ENCODE measurements at places on chromosomes 12 and 14.

- no peak for DNase-seq
These were observed 28.0 kb downstream of the DAO start for GRCh38 chr12:108907839-108908351.

GRCh38 chr14:58104808-58105207, 47.2 kb downstream of the ARMH4 start:
- no peak for DNase-seq

DNA sequence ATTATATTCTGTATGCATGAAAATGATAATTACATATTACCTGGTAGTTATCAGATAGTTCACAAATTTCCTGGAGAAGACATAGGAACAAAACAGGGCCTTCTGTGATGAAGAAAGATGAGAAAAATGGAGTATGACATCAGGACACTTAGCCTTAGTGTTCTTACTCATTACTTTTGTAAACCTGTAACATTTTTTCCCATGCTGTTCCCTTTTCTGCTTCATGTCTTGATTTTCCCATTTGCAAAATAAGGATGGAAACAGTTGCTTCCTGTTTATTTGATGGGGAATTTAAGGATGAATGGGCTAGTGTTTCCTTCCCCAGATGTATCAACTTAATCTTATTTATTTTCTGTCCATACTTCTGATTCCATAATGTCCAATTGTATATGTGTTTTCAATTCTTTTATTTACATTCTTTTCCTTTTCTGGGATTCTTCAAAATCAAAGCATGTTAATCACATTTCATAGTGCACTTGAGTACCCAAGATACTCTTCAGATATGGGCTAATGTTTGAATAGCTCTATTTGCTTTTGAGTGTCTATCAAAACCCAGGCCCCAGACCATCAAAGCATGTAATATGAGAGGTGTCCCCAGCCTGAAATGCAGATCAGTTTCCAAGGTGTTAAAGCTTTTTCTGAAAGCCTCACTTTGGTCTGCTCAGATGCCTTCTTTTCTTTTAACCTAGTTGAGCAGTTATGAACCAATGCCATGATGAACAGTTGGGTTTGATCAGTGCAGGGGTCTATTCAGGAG, 260.5 kb downstream of the RAD51B start:
- DNase-seq, result no peak

DNA sequence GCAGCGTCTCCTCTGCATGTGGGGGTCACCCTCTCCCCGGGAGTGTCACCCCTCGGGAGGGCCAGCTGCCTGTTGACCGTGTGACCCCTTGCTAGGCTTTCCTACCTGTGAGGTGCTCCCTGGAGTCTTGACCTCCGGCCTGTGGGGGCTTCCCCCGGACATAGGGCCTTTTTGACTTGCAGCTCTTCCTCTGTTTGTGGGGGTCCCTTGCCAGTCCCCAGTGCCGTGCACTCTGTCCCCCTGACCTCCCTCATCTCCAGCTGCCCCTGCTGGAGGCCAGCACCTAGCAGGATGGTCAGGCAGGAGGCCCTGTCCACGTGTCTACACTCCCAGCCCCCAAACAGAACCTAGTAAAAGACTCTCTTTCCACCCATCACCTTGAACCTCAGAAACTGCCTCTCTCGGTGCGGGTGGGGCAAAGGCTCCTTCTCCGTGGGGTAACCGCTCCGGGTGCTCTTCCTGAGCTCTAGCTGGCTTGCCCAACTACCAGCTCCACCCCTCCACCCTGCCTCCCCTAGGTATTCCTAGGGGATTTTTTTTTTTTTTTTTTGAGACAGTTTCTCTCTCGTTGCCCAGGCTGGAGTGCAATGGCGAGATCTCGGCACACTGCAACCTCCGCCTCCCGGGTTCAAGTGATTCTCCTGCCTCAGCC, 810 bp downstream of the AACS start:
- no peak for DNase-seq

GRCh38 chr14:100901391-100902183, 1.9 kb downstream of the RTL1 start:
- peak; percentile 5 for DNase-seq

- DNase-seq, result no peak
These were observed 42.8 kb downstream of the RPGRIP1 start for GRCh38 chr14:21322716-21323115.

DNA sequence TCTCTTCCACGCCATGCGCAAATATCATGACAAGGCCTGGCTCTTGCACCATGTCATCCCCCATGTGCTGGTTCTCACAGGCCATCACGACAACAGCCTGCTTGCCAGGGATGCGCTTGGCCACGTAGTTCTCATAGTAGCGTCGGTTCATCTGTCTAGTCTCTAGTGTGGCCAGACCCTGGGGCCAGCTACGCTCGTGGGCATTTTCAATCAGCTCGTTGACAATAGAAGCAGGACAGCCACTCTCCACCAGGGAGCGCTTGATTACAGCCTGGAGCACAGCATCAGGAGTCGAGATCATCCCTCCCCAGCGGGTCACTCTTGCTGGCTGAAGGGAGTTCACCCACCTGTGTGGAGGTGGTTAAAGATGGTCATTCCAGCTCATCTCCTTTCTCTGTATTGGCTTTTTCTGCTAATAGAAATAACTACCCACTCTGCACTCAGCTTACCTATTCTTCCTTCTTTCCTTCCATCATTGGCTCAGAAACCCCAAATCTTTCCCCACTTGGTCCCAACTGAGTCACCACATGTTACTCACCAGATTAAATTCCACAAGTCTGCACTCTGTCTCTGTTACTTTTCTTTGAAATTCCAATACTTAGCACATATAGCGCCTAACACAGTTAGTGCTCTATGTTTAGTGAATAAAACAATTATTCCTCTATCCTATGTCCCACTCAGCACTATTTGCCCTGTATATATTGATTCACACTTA, 15.1 kb downstream of the RNF41 start:
- DNase-seq, result peak; percentile 42

- peak; percentile 82 for DNase-seq
These were observed 1.4 kb upstream of the KCNK13 start for GRCh38 chr14:90060312-90060964.

GRCh38 chr12:131347345-131347714, 363.6 kb upstream of the SFSWAP start:
- DNase-seq, result no peak

DNA sequence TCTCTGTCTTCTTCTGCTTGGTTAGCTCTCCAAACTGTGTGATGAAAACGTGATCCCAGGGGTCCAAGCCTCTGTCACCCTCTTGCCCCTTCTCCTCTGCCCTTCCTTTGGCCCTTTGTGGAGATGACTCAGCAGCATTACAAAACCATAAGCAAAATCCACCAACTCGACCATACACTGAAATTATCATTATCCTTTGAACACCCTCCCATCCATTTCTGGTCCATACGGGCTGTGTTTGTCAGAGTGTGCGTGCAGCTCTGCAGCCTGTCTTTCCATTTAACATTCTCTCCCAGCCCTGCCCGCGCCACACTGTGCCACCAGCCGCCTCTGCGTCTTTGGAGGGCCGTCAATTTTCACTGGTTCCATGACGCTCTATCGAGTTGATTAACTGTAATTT, 69.2 kb downstream of the SLC25A47 start:
- DNase-seq, result no peak

- DNase-seq, result peak; percentile 55
These were observed 778 bp downstream of the AGAP2 start for GRCh38 chr12:57737467-57738460.

- DNase-seq, result no peak
These were observed 15.0 kb downstream of the COQ5 start for GRCh38 chr12:120514002-120514401.

GRCh38 chr14:101229666-101230065, 326.1 kb upstream of the RTL1 start:
- no peak for DNase-seq

GRCh38 chr12:131115766-131116467, 162.2 kb downstream of the ADGRD1 start:
- DNase-seq, result no peak

- no peak for DNase-seq
These were observed 215.5 kb downstream of the CRADD start for GRCh38 chr12:93892423-93893268.

- DNase-seq, result no peak
These were observed 2.0 kb upstream of the SCN8A start for GRCh38 chr12:51589060-51589459.

- no peak for DNase-seq
These were observed 5.1 kb downstream of the PKP2 start for GRCh38 chr12:32891526-32891925.

GRCh38 chr14:106823552-106823951, 1297.2 kb downstream of the TMEM121 start:
- DNase-seq, result no peak

- no peak for DNase-seq
These were observed 9.0 kb downstream of the GALNT6 start for GRCh38 chr12:51382173-51382572.

- DNase-seq, result no peak
These were observed 7.8 kb downstream of the KTN1 start for GRCh38 chr14:55587847-55588246.

DNA sequence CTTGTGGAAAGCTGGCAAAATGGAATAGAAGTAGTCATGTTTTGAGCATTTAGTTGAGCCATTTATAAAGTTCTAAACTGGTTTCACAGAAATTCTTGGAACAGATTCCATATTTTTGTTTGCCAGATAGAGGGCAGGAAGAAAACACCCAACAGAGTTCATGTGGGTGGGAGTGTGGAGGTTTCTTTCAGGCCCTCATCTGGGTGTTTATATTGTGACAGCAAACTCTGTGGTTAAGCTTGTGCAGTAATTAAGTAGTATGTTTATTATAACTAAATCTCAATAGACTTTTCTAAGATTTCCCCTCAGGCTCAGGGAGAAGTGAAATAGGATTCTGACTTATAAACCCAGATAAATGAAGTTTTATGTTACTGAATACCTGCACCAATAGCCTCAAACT, 57.4 kb downstream of the SPPL3 start:
- no peak for DNase-seq

GRCh38 chr12:39352471-39353017, 90.4 kb downstream of the KIF21A start:
- no peak for DNase-seq

GRCh38 chr12:132717531-132718387, 7.1 kb downstream of the PGAM5 start:
- DNase-seq, result no peak

- DNase-seq, result no peak
These were observed 180.9 kb upstream of the SFSWAP start for GRCh38 chr12:131530041-131530332.

- DNase-seq, result no peak
These were observed 196.0 kb downstream of the BCAT1 start for GRCh38 chr12:24752763-24753462.

- DNase-seq, result no peak
These were observed 8.5 kb downstream of the TEAD4 start for GRCh38 chr12:2967651-2968050.

DNA sequence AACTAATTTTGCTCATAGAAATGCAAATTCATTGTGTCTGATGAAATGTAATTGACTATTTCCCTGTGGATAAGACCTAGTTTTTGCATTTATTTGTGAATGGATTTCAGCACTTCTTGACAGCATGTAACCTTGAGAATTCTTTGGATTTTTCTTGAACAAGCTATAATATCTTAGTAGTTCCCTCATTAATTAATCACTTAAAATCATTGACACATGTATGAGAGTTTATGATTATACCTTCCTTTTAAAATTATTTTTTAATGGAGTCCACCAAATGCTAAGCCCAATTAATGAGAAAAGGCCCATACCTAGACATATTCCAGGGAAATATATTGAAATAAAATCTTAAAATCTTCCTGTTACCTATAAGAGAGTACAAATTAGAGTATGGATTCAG, 16.8 kb downstream of the GLIPR1L2 start:
- no peak for DNase-seq

DNA sequence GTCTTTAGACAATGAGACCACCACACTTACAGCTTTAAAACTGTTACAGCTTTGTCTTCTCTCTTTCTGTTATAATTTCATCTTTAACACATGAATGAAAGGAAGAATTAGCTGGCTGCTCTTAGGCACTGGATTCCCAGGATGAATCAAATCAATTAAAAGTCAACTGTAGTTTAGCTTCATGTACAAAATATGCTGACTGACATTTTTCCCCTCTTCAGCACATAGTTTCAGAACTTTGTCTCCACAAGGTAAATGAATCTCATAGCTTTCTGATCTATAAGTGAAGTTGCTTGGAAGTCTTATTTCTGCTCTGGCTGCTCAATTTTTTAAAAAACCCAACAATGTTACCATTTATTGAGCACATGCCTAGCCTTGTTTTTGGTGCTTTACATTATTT, 293.8 kb downstream of the GRIN2B start:
- no peak for DNase-seq

- no peak for DNase-seq
These were observed 37.6 kb downstream of the PLEKHG7 start for GRCh38 chr12:92740411-92740810.

DNA sequence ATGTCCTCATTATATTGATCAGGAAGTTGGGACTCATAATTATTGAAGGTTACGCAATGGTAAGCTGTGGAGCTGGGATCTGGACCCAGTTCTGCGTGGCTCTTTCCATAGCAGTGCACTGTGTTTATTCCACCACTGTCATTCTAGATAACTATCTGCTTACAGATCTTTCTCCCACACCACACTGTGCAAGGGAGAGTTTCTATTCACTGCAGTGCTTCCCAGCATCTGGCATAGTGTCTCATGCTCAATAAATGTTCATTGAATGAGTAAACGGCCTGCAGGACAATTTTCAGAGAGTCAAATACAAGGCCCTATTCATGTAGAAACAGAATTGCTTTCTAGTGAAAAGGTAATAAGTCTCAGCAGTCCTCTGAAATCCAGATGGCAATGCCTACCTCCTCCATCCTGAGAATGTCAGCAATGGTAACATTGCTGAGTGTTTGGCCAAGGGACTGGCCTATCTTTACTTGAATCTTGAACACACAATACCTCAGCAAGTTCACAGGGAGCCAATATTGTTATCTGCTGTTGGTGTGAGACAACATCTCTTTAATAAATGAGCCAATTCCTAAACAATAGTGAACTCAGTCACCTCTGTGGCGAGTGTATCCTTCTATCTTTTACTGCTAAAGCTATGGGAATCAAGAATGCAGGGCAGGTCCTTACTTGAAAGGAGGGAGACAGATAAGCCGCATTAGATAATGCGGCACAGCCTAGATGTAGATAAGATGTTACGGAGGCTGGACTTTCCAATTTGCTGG, 332.4 kb upstream of the PRICKLE1 start:
- DNase-seq, result no peak

DNA sequence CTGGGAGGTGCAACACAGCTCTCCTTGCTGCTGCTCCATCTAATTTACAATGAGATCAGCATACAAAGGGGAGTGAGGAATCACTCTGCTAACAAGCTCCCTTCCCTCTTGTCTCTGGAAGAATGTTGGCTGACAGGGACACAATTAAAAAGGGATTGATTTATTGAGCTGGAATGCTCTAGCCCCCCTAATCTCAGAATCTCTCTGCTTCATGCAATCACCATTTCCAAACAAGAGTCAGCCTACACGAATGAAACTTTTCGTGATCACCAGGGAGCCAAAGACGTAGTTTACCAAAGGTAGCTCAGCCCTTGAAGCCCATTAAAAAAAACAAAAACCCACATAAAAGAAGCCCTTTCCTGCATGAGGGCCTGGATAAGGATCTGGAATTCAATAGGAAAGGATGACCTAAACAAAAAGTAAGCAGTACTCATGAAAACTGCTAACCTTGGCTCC, 223.8 kb downstream of the C12orf75 start:
- no peak for DNase-seq

Measured in frontal cortex (tissue), 4 donors.